Muscle of leg (tissue), 16 donors: ENCODE measurements at places on chromosomes 2 and 18. TPM values are rescaled to one million over a fixed set of nuclear protein-coding genes. Genes with fewer than 3 reads are reported as not detected.

RNF144A gene
- total RNA-seq, result 22.6 TPM

GPR39 gene
- 0.09 TPM for total RNA-seq

NRP2 gene
- total RNA-seq, result 19.9 TPM

RAX gene
- total RNA-seq, result not detected

CROCC2 gene
- 0.04 TPM for total RNA-seq

CCDC178 gene
- 0.58 TPM for total RNA-seq

EPC2 gene
- total RNA-seq, result 22.7 TPM

SKOR2 gene
- not detected for total RNA-seq

NEURL3 gene
- total RNA-seq, result 0.13 TPM
